ENCODE measurements at places on chromosomes 5 and 9. TPM values are rescaled to one million over a fixed set of nuclear protein-coding genes. Genes with fewer than 3 reads are reported as not detected.

DNA sequence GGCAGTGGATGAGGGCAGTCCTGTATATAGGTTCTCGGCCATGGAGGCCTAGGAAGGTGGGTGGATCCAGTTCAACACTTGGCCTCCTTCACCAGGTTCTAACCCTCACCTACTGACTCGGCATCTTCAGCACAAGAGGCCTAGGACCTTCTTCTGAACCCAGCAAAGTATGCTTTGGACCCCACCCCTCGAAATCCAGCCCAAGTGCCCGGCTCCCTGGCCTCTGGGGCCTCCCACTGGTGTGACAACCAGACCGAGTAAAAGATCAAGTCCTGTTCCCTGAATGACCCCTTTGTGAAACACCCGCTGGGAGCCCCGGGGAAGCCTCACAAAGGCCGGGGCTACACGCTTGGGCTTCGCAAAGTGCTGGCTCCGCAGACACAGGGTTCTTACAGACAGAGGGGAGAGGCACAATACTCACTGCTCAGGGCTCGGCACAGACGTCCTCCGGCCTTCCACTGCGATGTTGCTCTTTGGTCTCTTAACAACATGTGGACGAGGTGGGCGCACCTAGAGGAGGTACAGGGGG is 47.0 kb downstream of the CRB2 start:
- no peak for DNase-seq

GRCh38 chr9:31314241-31314640 is 1070.2 kb upstream of the ACO1 start:
- DNase-seq, result no peak

GRCh38 chr9:71830929-71831328 is 62.6 kb upstream of the CEMIP2 start:
- no peak for DNase-seq

Gene EIF4E1B
- total RNA-seq, result not detected

Gene LRRC14B
- not detected for total RNA-seq

DNA sequence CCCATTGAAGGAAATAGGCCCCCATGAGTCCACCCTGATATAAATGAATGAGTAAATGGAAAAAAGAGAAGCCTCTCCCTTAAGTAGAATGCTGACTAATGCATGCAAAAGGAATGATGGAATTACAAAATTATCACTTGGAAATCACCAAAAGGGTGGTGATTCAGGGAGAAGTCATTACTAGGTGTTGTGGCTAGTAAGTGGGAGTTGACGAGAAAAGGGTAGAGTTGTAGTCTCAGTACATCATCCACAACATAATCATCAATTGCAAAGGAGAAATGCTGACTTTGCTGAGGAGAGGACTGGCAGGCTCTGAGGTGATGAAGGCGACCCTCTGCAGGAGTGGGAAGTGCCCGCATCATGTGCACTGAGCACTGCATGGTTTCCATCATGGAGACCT is 201.5 kb upstream of the S1PR3 start:
- no peak for DNase-seq

- no peak for DNase-seq
Measured at GRCh38 chr5:56273376-56273955, 40.3 kb upstream of the ANKRD55 start.

DNA sequence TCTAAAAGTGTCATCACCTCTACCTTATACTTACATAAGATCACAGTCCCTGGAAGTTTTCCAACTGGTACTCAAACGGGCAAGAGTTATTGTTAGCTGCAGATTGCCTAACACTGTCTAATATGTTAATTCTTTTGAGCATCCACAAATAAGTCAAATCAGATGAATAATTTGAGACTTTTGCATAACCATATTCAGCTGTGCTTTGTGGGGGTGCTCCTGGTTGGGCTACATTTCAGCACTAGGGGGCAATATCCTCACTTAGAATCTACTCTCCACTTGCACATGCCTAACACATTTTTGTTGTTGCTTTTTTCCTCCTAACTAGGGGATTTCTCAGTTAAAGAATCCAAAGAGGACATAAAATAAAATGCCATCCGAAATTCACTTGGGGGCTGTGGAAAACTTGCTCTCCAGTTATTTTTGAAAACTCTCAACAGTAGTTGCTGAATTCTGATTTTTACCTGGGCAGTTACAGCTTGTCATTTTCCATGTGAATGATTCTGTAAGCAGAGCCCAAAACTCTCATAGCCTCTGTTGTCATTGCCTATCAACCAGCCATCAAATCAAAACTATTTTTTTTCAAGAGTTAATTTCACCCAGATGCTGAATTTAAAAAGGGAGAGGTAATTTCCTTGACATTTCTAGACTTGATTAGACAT is 71.5 kb downstream of the TRIM36 start:
- DNase-seq, result peak; percentile 8

- DNase-seq, result no peak
Measured at GRCh38 chr5:158802941-158803341, 296.8 kb downstream of the EBF1 start.

Gene PITX1
- 1.1 TPM for total RNA-seq

Gene PCDHGA6
- 0.42 TPM for total RNA-seq

Gene CCDC180
- total RNA-seq, result 0.83 TPM

DNA sequence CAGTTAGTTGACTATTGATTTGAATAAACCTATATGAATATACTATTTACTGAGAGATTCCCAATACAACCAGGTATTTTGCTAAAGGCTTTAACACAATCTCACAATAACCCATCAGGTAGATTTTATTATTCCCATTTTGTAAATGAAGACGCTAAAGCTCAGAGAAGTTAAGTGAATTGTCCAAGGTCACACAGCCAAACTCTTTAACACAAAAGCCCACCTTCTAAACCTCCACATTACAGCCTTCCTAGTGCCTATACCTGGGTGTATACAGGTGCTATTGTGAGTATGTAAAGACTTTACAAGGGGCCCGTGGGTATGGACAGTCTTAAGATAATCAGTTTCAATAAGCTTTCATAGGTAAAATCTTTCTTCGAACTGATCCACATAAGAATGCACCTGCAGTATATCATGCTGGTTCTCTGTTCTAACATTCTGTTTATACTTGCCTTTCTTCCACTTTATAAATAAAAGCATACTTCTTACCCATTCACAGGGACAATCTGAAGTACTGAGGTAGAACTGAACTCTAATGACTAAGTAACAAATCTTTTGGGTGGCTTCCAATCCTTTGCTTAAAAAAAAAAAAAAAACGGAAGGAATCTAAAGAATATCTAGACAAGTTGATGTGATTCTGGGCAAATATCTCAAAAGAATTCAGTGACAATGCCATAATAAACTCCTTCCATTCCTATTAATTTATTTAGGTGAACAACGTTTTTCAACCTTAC is 59.1 kb downstream of the PJA2 start:
- DNase-seq, result no peak

Gene IFNB1
- total RNA-seq, result 0.23 TPM

GRCh38 chr9:15149450-15149849 is 157.6 kb downstream of the TTC39B start:
- DNase-seq, result no peak

GRCh38 chr9:2012347-2012746 is 2.8 kb upstream of the SMARCA2 start:
- DNase-seq, result peak; percentile 25

GRCh38 chr9:21919377-21920362 is 74.5 kb downstream of the CDKN2A start:
- peak; percentile 21 for DNase-seq

DNA sequence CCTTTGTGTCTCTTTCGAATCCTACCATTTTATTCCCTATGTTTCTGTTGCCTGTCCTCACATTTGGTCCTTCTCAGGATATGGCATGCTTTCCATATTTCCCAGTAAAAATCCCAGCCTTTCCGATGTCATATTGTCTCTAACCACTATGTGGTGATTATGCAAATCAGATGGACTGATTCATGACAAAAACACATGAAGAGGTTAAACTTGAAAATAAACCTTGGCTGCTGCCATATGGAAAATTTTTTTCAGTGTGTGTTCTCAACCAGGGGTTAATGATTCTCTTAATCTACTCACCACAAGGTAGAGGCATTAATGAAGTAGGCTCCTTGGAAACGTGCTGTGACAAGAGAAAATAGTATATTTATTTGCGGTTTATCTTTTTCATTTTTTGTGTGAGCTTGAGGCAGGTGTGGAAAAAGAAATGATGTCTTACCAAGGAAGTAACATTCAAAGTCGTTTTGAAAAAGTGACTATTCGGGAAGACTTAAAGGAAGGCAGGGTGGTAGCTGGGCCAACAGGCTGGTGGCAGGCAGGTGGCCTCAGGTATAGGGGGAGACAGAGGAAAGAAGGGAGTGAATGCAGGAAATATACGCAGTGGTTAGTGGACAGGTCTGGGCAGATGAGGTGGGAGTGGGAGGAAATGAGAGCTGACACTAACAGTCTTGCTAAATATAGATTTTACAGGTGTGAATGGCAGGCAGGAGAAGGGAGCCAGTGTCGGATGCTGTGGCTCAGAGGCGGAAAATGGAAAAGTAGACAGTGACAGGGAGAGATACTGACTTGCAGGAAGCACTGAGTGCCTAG is 46.2 kb downstream of the DMRT2 start:
- no peak for DNase-seq

DNA sequence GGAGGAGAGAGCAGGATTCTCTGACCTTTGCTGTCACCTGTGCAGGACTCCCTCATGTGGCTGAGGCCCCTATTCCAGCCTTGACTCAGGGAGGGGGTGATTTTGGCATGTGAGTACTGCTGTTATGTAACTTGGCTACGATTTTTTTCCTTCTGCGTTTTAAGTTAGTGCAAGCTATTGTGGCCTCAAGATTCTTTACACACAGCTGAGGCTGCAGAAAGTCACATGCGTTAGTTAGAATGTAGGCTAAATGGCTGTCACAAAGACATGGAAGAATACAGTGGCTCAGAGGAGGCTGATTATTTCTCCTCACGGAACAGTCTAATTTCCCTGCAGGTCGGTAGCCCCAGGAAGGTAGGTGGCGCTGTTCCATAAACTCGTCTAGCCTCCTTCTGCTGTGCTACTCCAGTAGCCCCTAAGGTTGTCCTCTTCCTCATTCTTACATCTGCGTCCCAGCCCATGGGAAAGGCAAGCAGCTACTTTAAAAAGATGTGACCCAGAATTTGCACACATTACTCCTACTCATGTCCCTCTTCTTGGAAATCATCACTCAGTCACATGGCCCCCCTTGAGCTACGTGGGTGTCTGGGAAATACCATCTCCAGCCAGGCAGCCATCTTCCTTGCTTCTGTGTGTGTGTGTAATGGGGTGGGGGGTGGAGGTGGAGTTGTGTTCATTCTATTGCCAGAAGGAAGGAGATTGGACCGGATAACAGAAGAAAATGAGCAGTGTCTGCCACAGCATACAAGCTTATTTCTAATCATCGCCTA is 486.6 kb downstream of the CCDC171 start:
- DNase-seq, result no peak

- DNase-seq, result no peak
Measured at GRCh38 chr5:81151546-81151945, 81.6 kb upstream of the CKMT2 start.

DNA sequence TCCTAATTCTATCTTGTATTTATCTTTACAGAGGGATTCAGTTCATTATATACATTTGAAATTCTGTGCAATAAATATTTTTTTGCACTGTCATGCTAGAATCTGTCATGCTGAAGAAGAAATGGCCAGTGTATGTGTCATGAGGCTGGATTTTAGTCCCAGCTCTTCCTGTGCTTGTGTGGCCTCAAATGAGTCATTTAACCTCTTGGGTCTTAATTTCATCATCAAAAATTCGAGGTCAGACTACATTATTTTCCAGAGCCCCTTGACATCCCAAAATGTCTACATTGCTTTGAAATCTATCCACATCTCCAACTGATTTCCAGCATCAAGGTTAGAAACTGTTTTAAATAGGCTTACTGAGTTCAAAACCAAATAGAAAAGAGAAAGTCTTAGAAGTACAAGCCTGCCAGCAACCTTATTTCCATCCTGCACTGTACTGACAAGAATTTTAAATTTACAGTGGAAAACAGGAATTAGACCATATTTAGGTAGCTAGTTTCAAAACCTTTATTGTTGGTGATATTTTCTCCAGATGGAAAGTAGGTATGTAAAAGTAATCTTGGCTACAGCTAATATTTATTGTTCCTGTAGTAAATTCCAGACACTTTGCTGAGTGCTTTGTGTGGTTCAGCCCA is 96.7 kb upstream of the MAMDC2 start:
- DNase-seq, result no peak

DNA sequence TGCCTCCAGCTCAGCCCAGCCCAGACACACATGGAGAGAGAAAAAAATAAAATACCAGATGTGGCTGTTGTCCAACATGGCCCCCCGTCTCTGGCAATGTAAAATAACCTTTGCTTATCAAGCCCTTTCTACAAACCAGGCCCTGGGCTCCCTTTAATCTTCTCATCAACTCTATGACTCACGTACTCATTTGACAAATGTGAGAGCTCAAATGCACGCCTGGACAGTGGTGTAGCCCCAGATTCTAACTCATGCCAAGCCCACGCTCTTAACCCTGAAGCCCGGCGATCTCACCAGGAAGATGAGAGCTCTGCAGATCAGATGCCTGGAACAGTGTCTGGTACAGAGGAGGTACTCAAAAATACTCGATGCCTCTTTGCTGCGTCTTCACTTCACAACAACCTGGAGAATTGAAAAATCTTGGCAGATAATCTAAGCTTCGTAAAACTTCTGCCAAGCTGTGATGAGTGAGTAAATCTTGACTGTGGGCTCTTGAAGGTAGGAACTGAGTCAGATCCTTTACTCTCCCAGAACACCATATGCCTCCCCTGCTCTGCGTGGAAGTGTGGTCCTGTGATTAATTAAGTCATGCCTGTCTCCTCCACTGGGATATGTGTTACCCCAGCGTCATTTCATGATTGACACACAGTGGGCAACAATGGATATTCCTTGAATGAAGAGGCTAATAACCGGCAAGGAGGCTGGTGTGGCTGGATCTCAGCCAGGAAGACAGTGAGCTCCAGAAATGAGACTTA is 102.0 kb upstream of the FSTL4 start:
- DNase-seq, result no peak

GRCh38 chr5:54108136-54108535 is 202.2 kb downstream of the ARL15 start:
- no peak for DNase-seq

GRCh38 chr9:105439428-105439827 is 8.4 kb upstream of the FSD1L start:
- DNase-seq, result no peak

DNA sequence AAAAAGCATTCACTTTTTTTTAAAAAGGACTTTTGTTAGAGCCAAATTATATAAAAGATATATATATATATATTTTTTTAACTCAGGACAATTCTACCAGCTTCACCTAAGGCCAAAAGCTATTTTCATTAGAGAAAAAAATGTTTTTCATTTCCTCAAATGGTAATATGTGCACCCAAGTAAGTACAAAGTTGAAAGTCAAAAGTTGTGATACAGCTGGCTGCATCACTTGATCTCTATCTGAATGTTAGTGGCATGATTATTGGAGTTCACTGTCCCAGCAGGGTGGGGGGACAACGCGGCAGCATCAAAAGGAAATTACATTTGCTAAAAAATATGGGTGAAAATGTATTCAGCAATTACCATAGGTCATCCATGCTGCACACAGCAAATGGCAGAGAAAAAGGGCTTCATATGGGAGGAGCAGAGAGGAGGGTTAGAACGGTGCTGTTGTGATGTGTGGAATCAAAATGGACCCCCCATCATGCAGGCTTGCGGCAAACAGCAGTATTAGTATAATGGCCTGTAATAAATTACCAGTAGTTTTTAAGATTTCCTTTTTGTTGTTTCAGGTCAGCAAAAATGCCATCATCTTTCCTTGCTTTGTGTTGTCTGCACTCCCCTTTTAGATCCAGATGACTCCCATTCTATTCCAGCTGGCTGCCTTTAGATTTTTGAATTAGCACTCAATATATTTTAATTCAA is 253.7 kb downstream of the MAT2B start:
- no peak for DNase-seq
